ENCODE measurements at places on chromosomes 11 and 22. TPM values are rescaled to one million over a fixed set of nuclear protein-coding genes. Genes with fewer than 3 reads are reported as not detected.
A peak's percentile ranks its signal among the peaks of the same experiment; 100 is the strongest.

DNA sequence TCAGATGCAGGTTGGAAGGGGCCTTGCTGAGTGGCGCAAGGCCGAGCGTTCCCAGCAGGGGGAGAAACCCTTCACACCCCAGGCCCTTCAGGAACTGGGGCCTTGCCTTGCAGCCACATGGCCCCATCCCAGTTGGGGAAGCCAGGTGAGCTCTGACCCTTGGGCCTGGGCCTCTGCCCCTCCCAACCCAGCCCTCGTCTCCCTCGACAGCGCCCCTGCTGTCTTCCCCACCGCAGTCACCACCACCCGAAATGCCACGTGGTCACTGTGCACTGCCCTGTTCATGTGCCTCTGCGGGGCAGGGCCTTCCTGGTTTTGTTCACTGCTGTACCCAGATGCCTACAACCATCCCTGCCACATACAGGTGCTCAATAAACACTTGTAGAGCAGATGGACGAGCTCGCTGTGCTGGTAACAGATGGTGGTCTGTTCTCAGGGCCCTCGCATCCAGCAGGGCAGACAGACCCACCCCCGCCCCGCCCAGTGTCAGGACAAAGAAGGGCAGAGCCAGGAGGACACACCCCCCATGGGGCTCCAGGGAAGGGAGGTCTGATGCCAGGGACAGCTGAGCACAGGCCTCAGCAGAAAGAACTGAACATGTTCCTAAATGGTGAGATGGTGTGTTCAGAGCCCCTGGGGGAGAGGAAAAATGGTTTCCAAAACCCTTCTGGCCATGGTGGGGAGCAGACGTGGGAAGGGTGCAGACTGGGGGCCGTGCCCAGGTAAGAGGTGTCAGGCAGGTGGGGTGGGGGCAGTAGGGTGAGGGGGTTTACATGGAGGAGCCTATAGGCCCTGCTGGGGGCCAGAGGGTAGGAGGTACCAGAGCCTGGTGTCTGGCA lies 3.7 kb downstream of the POLR2L start:
- DNase-seq, result no peak

DNA sequence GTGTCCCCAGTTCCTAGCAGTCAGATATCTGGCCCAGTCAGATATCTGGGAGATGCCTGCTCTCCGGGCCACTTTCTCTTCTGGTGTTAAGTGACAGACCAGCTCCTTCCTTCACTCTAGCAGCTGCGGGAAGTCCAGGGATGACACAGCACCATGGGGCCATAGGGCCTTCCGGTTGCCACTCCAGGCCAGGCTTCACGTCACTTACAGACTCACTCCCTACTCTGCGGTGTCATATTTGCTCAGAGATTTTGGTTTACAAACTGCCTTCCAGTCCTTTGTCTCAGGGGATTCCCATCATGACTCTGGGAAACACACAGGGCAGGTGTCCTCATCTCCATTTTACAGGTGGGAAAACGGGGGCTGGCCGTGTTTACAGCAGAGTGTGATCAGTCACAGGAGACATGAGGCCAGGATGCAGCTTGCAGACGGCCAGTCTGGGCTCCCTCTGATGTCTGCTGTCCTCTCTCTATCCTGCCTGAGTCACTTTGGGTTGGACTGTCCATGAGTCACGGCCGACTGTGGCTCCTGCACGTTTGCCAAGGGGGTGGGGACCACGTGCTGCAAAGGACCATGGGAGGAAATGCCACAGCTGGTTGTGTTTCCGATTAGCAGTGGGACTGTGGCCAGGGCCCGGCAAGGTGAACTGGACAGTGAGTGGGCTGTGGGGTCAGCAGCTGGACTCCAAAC lies 8.2 kb upstream of the TBC1D22A start:
- DNase-seq, result peak; percentile 89

GRCh38 chr11:87394924-87395323 lies 357.2 kb downstream of the TMEM135 start:
- peak; percentile 14 for DNase-seq

The HEPACAM gene
- 0.14 TPM for total RNA-seq

All from kidney epithelial cell (primary cell).